ENCODE measurements at places on chromosomes 4 and X. TPM values are rescaled to one million over a fixed set of nuclear protein-coding genes. Genes with fewer than 3 reads are reported as not detected.

CT45A3 gene
- not detected for polyA plus RNA-seq

MPP1 gene
- 12.5 TPM for polyA plus RNA-seq

TRPC5OS gene
- not detected for polyA plus RNA-seq

DUSP21 gene
- not detected for polyA plus RNA-seq

AFAP1 gene
- polyA plus RNA-seq, result 16.6 TPM

EGFL6 gene
- 1.3 TPM for polyA plus RNA-seq

DUSP9 gene
- 0.28 TPM for polyA plus RNA-seq

TMEM150C gene
- 39.8 TPM for polyA plus RNA-seq

PNMA5 gene
- polyA plus RNA-seq, result 0.02 TPM

LDB2 gene
- 89.1 TPM for polyA plus RNA-seq

SSX1 gene
- polyA plus RNA-seq, result not detected

TRIM60 gene
- polyA plus RNA-seq, result not detected

PPBP gene
- polyA plus RNA-seq, result not detected

PRICKLE3 gene
- polyA plus RNA-seq, result 5.5 TPM

HS3ST1 gene
- polyA plus RNA-seq, result 48.8 TPM

ARX gene
- 21.8 TPM for polyA plus RNA-seq

SPANXD gene
- polyA plus RNA-seq, result not detected

LUZP4 gene
- not detected for polyA plus RNA-seq

FATE1 gene
- not detected for polyA plus RNA-seq

BMPR1B gene
- polyA plus RNA-seq, result 4.9 TPM

SCLT1 gene
- polyA plus RNA-seq, result 4.6 TPM

FAM9C gene
- 1.6 TPM for polyA plus RNA-seq

HMX1 gene
- not detected for polyA plus RNA-seq

RAB40A gene
- polyA plus RNA-seq, result 1.9 TPM

SLC25A31 gene
- 0.12 TPM for polyA plus RNA-seq

TMEM154 gene
- polyA plus RNA-seq, result 0.11 TPM

XAGE2 gene
- not detected for polyA plus RNA-seq

TXK gene
- 0.11 TPM for polyA plus RNA-seq

SUPT20HL2 gene
- 0.04 TPM for polyA plus RNA-seq
